ENCODE measurements at places on chromosomes 7 and 10.

DNA sequence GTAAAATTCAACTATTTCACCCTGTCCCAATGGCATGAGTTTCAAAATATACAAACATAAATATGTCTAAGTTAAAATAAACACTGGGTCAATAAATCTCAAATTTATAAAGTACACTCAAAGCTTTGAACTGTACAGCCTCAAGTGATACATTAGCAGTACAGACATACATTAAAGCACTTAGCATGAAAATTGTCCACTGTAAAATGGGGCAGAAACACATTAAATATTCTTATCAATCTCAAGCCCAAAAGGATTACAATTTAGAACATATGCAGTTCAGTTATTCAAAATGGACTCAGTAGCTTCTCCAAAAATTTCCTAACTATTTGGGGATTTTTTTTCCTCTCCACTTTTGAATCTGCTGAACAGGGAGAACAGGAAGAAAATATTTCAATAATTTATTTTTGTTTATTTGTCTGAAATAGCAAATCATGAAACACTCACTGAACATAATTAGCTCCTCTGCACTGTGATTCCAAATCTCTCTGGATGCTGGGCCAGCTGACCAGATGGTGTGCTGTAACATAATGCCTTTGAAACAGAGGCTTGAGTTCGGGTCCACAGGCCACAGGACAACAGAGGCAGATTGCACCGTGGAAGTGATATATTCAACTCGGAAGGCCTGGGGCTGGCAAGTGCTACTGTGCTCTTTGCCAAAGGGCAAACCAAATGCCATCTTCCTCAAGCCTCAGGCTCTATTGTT is 248.9 kb upstream of the LRRN3 start:
- DNase-seq, result no peak

DNA sequence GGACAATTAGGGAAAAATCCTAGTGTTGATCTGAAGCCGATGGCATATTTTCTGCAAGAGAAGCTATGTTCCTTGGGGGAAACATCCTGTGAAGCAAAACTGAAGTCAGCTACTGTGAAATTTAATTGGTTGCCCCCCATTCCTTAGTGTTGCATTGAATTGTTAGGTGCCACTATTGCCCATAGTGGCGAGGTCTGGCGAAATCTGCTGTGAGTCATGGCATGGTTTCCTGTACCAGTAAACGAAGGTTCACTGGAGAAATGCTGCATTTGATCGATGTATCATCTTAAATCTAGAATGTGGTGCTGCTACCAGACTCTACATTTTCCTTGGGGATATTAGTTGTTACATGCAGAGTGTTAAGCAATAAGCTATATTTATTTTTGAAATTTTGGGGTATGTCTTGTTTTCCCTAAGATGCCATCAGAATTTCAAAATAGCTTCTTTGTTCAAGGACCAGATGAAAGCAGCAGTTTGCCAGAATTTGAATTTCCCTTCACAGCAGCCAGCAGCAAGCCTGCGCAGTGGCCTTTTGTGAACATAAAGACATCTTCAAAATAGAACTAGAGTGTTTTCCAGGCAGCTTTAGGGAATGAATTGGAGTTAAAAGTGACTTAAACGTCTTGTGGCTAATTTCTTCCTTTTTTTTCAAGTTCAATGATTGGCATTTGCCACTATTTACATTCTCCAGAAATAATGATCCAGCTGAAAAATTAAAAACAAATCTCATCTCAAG is 348.6 kb upstream of the COBL start:
- no peak for DNase-seq

DNA sequence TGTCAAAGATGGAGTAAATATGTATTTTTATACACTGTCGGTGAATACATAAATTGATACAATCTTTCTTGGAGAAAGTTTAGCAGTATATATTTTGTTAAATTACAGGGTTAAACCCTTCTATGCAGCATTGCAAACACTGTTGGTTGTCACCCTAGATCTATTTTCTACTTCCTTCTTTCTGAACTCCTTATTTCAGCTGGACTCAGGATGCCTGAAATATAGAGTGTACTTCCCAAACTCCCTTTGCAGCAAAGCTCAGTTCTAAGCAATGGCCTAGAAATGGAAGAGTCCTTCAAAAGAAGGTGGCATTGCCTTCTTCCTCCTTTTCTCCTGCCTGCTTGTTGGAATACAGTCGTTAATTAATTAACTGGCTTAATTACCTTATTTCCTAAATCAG is 20.6 kb downstream of the CUBN start:
- no peak for DNase-seq

GRCh38 chr7:111982804-111983203 is 223.4 kb downstream of the DOCK4 start:
- DNase-seq, result no peak

DNA sequence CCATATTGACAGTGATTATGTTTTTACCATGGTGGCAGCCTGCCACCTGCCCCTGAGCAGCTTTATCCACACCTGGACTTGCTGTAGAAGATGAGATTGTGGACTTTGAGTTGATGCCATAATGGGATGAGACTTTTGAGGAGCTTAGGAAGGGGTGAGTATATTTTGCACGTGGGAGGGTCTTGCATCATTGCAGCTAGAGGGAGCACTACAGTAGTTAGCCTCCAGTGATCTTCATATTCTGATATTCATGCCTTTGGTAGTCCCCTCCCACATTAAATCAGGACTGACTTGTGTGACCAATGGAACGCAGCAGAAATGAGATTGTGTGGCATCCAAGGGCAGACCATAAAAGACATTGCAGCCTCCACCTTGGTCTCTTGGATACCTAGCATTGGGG is 18.2 kb upstream of the COL13A1 start:
- no peak for DNase-seq

DNA sequence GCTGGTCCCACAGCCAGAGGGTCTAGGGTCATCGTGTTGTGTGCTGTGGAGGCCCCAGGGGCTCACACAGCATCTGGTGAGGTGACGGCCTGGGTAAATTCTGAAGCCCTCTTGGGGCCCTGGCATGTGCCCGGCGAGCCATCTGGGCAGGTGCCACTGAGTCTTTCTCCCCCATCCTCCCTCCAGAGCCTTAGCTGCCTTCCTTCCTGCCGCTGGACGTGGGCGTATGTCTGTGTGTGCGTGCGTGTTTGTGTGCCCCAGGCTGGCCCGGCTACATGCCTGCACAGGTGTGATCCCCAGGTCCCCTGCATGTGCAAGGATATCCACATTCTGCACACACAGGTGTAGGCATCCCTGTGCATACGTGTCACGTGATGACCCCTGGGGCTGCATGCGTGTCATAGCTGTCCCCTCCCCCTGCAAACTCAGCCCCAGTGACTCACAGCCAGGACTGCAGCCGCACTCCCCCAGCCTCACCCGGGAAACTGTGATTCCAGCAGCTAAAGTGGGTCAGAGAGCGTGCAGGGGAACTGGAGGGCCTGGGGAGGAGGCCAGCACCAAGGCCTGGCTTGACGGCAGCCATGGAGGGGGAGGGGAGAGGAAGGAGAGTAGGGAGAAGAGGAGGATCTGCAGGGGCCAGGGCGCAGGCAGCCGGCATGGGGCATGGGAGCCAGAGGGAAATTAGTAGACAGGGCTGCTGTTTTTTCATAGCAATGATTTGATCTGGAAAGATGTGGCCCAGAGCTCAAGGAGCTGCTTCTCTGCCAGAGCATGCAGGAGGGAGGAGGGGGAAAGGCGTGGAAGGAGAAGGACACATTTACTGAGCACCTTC is 46.4 kb downstream of the ELFN1 start:
- DNase-seq, result no peak

- no peak for DNase-seq
These were observed 6.5 kb upstream of the VWC2 start for GRCh38 chr7:49766966-49767365.

- DNase-seq, result peak; percentile 6
These were observed 418.7 kb downstream of the GATA3 start for GRCh38 chr10:8473205-8473604.

DNA sequence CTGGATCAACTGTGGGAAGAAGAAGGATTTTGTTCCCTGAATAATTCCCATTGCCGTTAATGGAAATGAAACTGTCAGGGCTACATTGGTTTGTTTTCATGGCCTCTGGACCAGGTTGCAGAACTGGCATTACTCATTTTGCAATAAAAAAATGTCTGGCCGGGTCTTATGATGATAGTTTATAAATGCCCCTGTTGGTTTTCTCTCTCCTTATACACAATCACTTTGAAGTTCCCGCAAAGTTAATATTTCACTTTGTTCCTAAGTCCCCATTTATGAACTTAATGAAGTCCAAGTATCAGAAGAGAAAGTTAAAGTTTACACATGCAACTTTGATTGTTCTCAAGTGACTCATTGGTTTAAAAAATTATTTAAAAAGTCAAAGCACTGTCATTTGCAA is 150.7 kb upstream of the PRR15 start:
- no peak for DNase-seq

- no peak for DNase-seq
These were observed at the start of gene AMPH for GRCh38 chr7:38630720-38631673. Gene AMPH, minus strand, starts transcription at chr7:38631373. Its CDS starts 22 bp downstream, at chr7:38631351.

DNA sequence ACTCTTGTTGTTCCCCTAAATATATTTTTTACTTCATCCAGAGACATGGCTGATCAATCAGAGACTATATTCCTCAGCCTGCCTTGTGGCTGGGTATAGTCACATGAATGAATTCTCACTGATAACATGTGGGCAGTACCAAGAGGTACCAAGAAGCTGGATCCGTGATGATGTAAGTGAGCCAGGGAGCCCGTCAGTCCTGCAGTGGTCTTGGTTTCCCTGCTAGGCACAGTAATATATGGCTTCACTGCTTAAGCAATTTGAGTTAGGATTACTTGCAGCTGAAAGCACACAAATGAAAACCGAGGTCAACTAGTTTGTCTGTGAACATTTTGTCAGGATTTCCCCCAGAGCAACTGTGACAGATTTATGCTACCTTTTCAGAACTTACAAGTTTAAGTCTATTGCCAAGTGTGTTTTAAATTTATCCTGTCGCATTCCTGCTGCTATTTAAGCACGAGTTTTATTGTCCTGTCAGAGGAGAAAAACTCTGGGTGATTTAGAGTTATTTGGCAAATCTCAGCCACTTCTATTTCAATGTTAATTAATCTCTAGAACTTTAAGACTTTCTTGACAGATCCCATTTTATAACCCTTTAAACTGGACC is 381.8 kb downstream of the PHF14 start:
- DNase-seq, result no peak

DNA sequence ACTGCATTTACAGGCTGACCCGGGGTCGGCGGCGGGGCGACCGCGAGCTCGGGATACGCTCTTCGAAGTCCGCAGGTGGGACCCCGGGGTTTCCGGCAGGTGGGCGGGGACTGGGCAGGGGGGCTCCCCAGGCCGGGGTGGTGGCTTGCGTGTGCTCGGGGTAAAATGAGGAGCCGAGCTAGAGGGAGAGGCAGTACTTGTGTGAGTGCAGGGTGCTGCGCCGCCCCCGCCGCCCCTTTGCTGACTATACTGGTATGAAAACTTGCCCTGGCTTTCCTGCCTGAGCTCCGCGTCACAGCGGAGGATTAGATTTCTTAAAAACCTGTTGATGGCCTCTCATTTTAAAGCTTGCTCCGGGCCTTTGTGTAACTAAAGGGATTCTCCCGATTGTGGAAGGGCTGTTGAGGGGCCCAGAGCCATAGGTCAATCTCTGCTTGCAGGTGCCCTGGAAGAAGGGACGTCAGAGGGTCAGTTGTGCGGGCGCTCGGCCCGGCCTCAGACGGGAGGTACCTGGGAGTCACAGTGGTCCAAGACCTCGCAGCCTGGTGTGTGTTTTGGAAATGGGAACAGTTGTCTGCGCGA is 488 bp downstream of the ARMC10 start:
- DNase-seq, result peak; percentile 45

DNA sequence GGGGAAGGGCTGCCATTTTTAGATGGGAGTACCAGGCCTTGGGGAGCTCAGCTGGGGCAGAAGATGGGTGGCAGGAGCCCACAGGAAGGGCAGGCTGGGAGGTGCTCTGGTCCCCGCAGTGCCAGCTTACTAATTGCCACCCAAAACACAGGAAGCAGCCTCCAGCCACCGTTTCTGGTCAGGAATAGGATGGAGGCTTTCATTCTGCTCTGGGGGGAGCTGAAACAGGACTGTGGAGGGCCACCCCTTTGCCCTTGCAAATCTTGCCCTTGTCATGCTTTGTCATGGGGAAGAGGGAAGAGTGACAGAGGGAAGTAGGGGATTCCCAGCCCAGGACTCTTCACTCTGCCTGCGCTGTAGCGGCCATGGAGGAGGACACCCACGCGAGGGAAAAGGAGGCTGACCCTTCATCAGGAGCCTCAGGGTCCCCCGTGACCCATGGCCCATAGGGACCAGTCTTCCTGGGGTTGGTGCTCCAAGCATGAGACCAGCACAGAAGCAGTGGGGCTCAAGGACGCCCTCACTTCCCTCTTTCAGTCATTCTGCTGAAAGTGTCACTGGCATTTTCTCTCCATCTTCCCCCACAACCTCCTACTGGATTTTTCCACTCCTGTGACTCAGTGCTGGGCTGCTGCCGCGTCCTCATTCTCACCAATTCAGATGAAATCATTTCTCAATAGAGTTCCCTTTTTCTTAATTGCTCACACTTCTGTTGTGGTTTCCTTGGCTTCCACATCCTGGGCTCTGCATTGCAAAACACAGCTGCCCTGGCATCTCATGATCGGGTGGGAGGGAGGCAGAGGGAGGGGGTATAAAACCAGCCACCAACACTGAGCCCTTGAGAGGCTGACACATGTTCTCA is 61.9 kb downstream of the MKI67 start:
- DNase-seq, result peak; percentile 51

DNA sequence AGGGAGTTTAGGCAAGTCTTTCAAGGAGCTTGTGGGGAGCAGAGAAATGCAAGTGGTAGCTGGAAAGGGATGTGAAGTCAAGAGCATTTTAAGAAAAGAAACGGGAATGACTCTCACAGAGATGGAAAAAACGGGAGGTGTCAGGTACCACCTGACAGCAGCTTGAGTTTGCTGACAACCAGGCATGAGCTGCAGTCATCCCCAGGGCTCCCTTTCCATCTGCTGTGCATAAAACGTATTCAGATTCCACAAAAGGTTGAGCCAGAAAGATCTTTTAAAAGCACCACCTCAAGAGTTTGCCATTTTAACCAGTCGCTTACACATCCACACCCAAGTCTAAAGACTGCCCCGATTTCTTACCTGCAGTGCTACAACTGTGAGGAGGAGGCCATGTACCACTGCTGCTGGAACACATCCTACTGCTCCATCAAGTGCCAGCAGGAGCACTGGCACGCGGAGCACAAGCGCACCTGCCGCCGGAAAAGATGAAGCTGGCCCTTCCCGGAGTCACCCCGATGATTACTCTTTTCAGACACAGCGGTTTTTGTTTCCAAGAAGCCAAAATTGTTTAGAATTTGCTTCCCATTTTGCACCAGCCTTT is 116.8 kb downstream of the ZMYND11 start:
- DNase-seq, result no peak
